ENCODE measurements at places on chromosomes 2 and 18. TPM values are rescaled to one million over a fixed set of nuclear protein-coding genes. Genes with fewer than 3 reads are reported as not detected.

Gene DPYSL5
- not detected for total RNA-seq

Gene TOGARAM2
- not detected for total RNA-seq

Gene FNDC4
- 24.5 TPM for total RNA-seq

Gene LHCGR
- not detected for total RNA-seq

Gene KYNU
- 2.8 TPM for total RNA-seq

Gene SERPINB12
- total RNA-seq, result not detected

Gene CD207
- total RNA-seq, result not detected

Gene PRSS56
- not detected for total RNA-seq

Gene CFAP65
- not detected for total RNA-seq

Gene PCBP1
- total RNA-seq, result 60.4 TPM

Gene IL1B
- total RNA-seq, result 229 TPM

Gene CRYGD
- not detected for total RNA-seq

Gene SFT2D3
- total RNA-seq, result 4.4 TPM
